ENCODE measurements at places on chromosomes 6 and 20. TPM values are rescaled to one million over a fixed set of nuclear protein-coding genes. Genes with fewer than 3 reads are reported as not detected.

The REM1 gene
- total RNA-seq: not detected

The HLA-E gene
- total RNA-seq: 502 TPM

The MRAP2 gene
- total RNA-seq: not detected

The CDSN gene
- not detected for total RNA-seq

The CYP39A1 gene
- not detected for total RNA-seq

The GNAS-AS1 gene
- total RNA-seq: 1.1 TPM

The CAP2 gene
- not detected for total RNA-seq

The EDN1 gene
- total RNA-seq: not detected

The GNL1 gene
- 91.3 TPM for total RNA-seq

The SRPK1 gene
- 118 TPM for total RNA-seq

The HLA-DQA1 gene
- 0.32 TPM for total RNA-seq

The LINC00237 gene
- total RNA-seq: not detected

The LPA gene
- not detected for total RNA-seq

The ID4 gene
- not detected for total RNA-seq

The COL19A1 gene
- not detected for total RNA-seq

The IMPG1 gene
- not detected for total RNA-seq
